ENCODE measurements at places on chromosomes 1 and 21.

DNA sequence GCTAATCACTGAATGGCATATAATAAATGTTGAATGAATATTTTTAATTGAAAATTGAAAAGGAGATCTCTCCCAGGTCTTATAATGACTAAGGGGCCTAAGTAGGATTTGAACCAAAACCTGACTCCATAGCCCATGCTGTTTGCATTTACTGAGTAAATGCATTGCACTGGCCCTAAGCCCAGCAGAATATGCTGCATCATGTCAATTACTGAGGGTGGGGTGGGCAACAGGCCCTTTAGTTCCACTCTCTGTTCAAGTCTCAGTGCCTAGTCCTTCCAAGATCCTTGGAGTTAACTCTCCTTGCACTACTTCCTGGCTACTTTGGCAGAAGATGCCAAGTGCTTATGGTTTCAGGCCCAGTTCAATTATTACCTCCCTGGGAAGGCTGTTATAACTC lies 203.8 kb upstream of the DAB1 start:
- DNase-seq: no peak

DNA sequence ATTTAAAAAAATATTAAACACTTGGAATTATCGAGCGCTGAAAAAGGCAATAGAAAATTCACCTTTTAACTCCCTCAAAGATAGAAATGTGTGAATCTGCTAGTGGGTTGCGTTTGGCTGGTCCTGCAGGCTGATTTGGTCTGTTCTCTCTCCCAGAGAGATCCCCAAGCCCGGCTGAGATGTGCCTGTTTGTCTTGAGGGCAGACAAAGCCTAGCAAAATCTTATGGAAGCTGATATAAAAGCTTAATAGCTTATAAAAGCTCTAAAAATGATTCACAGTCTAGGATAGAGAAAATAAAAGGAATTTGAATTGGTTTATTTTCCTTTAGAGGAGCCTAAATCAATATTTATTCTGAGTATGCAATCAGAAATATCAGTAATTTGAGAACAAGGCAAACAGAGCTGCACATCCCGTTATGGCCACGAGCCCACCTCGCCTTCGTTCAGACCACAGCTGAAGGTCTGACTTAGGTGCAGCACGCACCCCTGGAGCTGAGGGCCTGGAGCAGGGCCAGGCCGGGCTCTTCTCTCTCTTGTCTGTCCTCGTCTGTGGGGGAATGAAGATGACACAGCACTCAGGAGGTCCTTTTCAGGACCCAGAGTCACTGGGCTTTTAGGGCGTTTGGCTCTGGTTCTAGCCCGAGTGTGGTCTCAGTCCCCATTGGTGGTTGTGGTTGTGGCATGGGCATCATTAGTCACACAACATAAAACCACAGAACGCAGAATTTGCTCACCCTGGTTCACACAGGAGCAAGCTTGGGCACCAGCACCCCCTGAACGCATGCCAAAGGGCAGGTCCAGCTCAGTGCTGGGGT lies 18.6 kb downstream of the PDE9A start:
- DNase-seq: no peak

DNA sequence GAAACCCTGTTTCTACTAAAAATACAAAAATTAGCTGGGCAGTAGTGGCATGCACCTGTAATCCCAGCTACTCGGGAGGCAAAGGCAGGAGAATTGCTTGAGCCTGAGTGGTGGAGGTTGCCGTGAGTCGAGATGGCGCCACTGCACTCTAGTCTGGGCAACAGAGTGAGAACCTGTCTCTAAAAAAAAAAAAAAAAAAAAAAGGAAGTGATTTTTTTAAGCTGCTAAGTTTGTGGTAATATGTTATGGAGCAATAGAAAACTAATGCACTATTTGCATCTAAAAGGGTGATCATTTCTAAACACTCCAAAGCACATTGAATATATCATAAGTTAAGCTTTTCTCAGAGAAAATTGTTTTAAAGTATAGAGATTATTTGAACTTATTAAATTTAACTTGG lies 244.8 kb upstream of the SPAG17 start:
- no peak for DNase-seq

- DNase-seq: no peak
These were observed 391.8 kb downstream of the CAMTA1 start for GRCh38 chr1:7177021-7177420.

DNA sequence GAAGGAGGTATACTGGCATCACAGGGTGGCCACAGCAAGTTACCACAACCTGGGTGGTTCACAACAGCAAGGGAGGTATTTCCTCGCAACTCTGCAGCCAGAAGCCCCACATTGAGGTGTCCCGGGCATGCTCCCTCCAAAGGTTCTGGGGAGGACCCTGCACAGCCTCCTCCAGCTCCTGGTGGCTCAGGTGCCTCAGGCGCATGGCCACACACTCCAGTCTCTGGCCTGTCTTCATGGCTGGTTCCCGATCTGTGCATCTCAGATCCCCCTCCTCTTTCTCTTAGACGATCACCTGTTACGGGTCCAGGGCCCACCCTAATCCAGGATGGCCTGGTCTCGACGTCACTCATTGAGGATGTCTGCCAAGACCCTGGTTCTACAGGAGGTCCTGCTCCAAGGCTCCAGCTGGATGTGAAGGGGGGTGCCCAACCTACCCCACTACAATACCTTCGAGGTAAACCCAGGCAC lies 6.7 kb upstream of the ARF1 start:
- no peak for DNase-seq

GRCh38 chr1:201557572-201557958 lies 18.6 kb downstream of the NAV1 start:
- DNase-seq: no peak

DNA sequence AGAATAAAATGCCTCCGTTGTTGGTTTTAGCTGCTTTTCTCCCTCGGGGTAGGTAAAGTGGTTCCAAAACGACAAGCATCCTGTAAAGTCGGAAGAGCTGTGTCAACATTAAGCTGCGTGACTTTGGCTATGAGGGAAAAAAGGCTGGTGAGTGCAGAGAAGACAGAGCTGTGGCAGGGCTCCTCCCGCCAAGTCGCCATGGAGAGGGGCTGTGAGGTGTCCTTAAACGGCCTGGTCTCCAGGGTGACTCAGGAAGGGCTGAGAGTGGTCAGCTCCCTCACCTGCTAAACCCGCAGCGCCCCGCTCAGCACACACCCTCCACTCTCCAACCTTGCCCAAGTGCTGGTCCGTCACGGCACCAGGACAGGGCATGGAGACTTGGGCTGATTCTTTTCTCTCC lies 91.6 kb upstream of the SAMD11 start:
- no peak for DNase-seq

DNA sequence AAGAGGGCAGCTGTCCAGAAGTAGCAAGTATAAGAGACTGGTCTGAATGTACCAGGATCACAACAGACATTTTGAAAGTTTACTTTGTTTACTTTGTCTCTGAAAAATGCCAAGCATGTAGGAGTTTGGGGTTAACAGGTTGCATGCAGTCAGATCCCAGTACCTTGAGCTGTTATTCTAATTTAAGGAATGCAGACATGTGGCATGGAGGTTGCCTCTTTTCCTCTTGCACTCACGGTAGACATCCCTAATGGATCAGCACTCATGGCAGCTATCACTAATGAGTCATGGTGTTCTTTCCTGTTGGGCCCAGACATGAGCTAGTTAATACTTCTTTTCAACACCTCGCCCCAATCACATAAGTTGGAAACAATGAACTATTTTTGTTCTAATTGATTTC lies 67.3 kb downstream of the GADD45A start:
- no peak for DNase-seq

GRCh38 chr1:47645151-47645550 lies 207.3 kb downstream of the FOXD2 start:
- no peak for DNase-seq

- no peak for DNase-seq
These were observed 55.9 kb downstream of the CDC7 start for GRCh38 chr1:91556556-91556955.

DNA sequence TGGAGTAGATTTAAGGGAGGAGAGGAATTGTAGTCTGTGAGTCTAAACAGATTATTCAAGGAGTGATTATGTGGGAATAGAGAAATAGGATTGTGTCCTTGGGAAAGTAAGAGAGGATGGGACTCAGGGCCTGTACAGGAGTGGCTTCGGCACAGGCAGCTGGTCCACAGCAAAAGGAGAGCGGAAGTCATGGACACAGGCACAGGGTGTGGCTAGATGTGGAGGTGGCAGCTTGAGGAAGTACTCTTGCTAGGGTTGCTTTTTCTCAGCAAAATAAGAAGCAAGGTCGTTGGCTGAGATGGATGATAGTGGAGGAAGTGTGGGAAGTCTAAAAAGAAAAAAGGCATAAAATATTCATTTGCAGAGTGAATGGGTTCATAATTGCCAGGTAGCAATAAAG lies 18.5 kb upstream of the ZNF648 start:
- no peak for DNase-seq

DNA sequence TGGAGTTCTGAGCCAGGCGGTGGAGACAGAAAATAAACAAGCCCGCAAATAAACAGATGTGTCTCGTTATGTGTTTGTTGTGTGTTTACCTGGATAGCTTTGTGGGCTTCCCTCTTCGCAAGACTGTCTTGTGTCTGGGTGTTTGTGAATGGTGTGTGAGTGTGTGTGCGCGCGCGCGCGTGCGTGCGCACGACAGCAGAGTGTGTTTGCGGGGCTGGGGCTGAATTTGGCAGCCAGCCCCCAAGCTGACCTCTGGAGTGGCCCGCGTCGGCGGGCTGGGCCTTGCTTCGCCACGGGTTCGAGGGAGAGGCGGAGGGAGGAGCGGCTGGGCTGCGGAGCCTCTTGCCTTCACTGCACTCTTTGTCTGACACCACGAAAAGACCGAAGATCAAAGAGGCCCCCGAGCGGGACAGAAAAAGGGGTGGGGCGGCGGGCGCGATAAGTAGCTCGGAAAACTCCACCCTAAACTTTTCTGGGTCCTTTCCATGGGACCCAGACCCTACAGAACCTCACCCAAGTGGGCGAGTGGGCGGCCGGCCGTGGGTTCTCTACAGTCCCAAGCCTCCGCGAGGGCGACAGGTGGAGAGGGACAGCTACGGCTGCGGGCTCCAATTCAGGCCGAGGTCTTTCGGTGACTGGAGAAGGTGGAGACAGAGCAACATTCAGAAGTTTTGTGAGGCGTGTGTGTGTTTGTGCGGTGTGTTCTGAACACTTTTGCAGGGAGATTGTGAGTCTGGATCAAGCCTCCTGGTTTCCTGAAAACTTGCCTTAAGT lies 14.5 kb downstream of the PAX7 start:
- DNase-seq: no peak

GRCh38 chr1:197065559-197065958 lies 1.5 kb downstream of the F13B start:
- no peak for DNase-seq
